ENCODE measurements at places on chromosomes 2 and 18.

GRCh38 chr18:21369146-21369545 lies 127.1 kb downstream of the GREB1L start:
- no peak for DNase-seq

GRCh38 chr2:176709149-176709951 lies 440.1 kb downstream of the MTX2 start:
- DNase-seq = no peak

- DNase-seq = no peak
Observed at GRCh38 chr2:29607038-29607420, 314.4 kb downstream of the ALK start.

DNA sequence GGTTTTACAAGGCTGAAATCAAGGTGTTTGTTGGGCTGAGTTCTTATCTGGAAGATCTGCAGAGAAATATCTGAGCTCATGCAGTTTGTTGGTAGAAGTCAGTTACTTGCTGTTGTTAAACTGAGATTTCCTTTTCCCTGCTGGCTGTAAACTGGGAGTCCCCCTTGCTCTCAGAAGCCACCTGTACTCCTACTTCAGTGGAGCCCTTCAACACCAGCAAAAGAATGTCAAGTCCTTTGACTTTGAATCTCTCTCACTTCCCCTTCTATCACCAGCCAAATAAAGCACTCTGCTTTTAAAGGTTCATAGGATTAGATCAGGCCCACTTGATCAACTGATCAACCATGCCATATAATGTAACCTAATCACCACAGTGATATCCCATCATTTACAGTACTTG lies 252.2 kb upstream of the CDH7 start:
- DNase-seq = no peak

- DNase-seq = no peak
Observed at GRCh38 chr2:39481611-39482010, 44.5 kb upstream of the MAP4K3 start.

GRCh38 chr2:42618972-42619371 lies 50.5 kb downstream of the MTA3 start:
- DNase-seq = no peak

- DNase-seq = no peak
Observed at GRCh38 chr2:5242751-5243150, 449.4 kb upstream of the SOX11 start.

- no peak for DNase-seq
Observed at GRCh38 chr2:127818794-127819425, 7.9 kb upstream of the WDR33 start.

DNA sequence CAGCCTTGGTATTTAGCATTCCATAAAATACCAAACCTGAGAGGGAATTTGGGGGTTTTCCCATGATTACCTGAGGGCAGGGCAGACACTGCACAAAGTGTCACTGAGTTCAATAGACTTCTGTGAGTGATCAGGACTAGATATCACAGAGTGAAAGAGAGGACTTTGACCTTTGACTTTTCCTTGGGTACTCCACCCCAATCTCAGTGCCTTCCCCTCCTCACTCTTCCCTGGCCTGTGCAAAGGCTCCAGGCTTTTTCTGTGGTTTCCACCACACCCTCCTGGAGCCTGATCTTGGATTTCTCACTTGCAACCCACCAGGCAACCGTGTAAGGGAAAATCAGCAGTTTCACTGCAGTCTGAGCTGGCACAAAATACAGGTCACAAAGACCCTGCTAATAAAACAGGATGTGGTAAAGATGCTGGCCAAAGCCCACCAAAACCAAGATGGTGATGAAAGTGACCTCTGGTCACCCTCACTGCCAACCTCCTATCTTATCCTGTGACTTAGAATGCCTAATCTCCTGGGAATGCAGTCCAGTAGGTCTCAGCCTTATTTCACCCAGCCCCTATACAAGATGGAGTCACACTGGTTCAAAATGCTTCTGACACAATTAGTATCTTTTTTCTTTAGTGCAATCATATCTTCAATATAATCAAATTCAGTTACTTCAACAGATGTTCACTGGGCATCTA lies 64.0 kb downstream of the BOD1L2 start:
- DNase-seq = no peak

Data from CD4-positive, alpha-beta T cell treated with Interleukin-15 for 1 hour (primary cell).